Fibroblast of pulmonary artery (primary cell): ENCODE measurements at places on chromosomes 11 and 22.

DNA sequence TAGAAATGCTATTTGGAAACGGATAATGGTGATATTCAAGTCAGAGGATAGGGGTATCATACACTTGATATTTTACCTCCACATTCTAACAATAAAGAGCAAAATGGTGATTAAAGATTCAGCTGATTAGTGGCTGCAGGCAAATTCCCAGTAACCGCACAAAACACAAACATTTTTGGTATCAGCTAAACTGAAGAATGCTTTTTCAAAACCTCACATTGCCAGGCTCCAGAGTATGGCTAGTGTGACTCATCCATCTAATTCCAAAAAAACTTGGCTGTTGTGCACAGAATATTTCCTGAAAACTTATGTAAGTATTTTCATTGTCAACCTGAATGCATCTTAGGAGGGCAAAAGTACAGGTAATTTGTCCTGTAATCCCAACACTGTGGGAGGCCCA, 10.9 kb downstream of the SRPRA start:
- DNase-seq: peak; percentile 62

- DNase-seq: peak; percentile 99
These were observed 98.8 kb downstream of the PKNOX2 start for GRCh38 chr11:125263268-125263790.

GRCh38 chr11:59222464-59223060, 9.8 kb upstream of the MPEG1 start:
- no peak for DNase-seq

DNA sequence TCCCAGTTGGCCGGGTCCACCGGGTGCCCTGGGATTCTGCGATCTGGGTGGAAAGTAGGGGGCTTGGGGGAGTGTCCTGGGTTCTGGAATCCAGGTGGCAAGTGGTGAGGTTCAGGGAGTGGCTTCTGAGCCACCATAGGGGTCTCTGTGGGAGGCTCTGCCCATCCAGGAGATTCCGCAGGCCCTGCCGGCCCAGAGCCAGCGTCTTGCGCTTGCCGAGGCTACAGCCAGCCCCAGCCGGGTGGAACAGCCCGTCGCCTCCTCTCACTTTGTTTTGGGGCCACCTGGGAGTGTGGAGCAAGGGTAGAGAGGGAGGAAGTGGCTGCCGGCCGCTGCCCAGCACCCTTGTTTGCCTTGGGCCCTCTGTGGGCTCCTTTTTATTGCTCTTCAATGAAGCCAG, 60.6 kb upstream of the PPP6R3 start:
- no peak for DNase-seq

DNA sequence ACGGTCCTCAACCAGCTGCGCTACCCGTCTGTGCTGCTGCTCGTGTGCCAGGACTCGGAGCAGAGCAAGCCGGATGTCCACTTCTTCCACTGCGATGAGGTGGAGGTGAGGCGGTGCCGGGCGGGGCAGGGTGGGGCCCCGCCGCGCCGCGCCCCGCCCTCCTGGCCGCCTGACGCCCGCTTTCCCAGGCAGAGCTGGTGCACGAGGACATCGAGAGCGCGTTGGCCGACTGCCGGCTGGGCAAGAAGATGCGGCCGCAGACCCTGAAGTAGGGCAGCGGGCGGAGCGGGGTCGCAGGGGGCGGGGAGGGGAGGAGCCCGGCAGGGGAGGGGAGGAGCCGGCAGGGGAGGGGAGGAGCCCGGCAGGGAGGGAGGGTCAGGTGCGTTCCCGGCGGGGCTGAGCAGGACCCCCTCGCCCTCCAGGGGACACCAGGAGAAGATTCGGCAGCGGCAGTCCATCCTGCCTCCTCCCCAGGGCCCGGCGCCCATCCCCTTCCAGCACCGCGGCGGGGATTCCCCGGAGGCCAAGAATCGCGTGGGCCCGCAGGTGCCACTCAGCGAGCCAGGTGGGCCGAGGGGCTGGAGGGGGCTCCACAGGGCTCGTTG, 14.7 kb downstream of the EPS8L2 start:
- no peak for DNase-seq

- DNase-seq: no peak
These were observed 7.5 kb upstream of the CASTOR1 start for GRCh38 chr22:30296833-30297232.

GRCh38 chr11:84865791-84866535, 761.2 kb downstream of the DLG2 start:
- no peak for DNase-seq

- DNase-seq: no peak
These were observed 812.8 kb downstream of the TBC1D22A start for GRCh38 chr22:47575291-47575690.

GRCh38 chr22:49829044-49829853, 1.6 kb upstream of the BRD1 start:
- no peak for DNase-seq

- no peak for DNase-seq
These were observed 537.0 kb downstream of the NTM start for GRCh38 chr11:131907371-131907770.

DNA sequence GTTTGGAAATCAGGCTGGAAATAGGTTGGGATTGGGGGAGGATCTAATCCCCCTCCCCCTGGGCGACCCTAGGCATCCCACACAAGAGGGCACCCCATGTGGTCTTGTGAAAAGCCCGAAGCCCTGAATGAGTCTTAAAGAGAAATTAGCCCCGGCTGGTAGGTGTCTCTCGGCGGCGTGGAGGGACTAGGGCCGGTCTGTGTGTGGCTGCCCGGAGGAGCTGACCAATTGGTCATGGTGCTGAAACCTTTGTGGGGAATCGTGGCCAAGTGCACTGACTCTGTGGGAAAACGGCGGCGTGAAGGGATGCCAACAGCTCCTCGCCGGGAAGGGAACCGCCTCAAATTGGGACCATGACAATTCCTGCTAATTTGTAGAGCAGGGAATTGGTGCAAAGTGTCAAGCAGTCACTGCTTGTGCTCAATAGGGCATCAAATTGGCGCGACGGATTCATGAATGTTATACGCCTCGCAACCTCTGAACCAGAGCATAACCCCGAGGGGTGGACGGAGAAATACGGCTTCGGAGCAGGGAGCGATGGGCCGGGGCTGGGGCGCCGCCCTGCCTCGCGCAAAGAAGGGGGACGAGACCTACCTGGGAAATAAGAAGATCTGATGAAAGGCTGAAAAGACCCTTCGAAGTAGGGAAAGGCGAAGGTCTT, 1.5 kb downstream of the DBX1 start:
- DNase-seq: peak; percentile 77

DNA sequence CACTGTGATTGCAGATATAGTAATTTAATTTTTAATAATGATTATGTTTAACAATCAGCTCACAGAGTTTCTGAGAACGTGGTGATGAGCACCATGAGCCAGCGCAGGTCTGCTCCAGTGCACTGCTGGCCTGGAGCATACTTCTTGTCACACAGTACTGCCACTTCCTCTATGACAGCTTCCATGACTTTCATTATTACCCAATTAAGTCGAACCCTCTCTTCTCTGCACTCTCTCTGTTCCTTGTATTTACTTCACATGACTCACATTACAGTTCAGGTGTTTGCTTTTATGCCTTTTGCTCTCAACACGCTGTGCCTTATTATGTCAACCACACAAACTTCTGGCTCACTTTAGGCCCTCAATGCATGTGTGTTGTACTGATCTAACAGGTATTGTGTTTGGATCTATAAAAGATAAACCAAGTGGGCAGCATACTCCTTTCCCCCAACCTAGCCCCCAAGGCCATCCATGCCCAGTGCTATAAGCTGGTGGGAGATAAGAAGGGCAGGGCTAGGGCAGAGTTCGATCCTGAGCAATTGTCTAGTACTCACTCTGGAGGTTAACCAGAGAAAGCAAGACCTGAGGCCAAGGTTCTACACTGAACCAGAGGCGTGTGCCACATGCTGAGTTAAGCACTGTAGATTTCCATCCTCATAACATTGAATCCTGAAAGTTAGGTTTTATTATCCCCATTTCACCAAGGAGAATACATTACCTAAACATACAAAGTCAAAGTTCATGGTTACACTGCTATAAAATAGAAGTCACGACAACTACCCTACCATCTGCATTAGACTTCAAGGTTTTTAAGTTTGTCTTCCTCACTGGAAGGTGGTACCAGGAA, 356.5 kb downstream of the INSC start:
- DNase-seq: no peak

DNA sequence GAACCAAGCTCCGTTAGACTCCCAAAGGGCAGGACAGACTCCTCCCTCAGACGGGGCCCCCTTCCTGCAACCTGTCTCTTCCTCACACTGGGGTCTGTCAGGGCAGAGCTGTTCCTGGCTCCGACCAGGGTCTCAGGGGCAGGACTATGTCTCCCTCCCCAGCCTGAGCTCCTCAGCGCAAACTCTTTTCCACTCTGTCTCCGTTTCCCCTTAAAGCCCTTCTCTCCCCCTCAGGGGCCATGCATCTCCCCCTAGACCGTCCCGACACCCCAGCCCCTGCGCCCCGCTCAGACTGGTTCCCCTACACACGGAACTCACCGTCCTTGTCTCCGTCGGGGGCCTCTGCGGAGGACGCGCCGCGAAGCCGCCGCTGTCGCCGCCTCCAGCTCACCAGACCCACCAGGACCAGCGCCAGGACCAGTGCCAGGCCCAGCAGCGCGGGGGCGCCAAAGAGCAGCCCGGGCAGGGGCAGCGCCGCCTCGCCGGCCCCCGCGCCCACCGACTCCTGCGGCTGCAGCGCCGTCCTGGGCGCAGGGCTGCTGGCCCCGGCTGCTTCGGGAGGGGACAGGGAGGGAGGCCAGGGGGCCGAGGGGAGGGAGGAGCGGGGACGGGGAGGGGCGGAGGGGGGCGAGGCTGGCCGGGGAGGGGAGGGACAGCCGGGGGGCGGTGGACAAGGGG, 684 bp downstream of the TNFRSF13C start:
- DNase-seq: peak; percentile 45

DNA sequence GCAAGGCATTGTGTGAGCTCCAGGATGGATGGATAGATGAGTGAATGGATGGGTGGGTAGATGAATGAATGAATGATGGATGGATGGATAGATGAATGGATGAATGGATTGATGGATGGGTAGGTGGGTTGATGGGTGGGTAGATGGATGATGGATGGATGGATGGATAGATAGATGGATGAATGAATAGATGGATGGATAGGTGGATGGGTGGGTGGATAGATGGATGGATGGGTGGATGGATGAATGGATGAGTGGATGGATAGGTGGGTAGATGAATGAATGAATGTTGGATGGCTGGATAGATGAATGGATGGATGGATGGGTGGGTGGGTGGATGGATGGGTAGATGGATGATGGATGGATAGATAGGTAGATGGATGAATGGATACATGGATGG, 33.5 kb downstream of the DHCR7 start:
- DNase-seq: no peak

- DNase-seq: no peak
These were observed 83.4 kb downstream of the ALX4 start for GRCh38 chr11:44226490-44226889.

DNA sequence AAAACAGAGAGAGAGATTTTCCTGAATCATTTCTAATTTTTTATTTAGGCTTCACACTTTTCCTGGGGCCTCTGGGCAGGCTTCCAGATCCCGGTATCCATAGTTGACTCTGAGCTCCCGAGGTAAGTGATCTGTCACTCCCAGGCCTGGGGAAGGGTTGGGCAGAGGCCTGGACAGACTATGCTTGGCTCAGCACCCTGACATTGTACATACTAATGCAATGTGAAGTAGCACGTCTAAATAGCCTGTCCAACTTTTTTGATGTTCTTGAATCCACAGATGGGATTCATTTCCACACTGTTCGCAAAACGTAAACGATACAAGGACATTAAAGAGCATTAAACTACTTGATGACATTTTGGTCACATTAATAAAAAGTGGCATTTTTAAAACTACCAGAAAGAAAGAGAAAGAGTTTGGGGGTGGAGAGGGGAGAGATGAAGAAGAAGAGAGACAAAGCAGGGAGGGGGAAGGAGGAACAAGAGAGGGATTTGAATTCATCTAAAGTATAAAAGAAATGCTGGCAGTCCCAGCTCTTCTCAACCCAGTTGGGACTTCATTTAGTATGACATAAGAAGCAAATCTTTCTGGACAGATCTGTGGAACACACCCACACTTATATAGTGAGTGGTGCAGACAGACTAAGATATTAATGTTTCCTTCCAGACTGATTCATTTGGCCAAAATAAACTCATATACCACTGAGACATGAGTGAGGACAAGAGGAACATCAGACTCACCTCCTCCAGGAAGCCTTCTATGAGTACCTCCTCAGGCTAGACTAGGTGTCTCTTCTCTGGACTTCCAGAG, 514.2 kb downstream of the SOX6 start:
- DNase-seq: no peak

GRCh38 chr11:57597916-57598830, 688 bp downstream of the SERPING1 start:
- peak; percentile 76 for DNase-seq

GRCh38 chr11:78595436-78596130, 20.9 kb upstream of the NARS2 start:
- DNase-seq: no peak

DNA sequence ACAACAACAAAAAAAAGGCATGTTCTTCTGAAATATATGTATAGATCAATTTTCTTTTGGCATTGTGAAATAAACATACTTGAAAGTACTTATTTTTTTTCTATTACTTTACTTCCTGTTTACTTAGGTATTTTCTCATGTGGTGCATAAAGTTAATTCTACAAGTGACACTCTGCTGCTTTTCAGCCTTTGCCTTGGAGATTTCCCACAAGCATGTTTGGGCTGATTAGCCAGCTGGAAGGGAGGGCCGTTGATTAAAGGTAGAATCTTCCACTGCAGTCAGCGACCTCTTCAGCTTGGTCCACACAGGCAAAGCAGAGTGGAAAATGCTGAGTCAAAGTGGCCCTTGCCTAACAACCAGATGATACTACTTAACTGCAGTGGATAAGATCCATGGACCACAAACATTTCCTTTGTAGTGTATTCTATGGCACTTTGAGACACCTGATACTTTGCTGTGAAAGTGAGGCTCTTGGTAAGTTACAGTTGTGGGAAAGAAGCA, 176.0 kb downstream of the ARHGAP42 start:
- DNase-seq: peak; percentile 80

GRCh38 chr22:32395107-32395506, 16.9 kb downstream of the RTCB start:
- DNase-seq: no peak

GRCh38 chr11:62933285-62933684, 12.1 kb upstream of the CHRM1 start:
- DNase-seq: no peak

GRCh38 chr22:20062766-20063083, 17.3 kb upstream of the DGCR8 start:
- DNase-seq: peak; percentile 55
